ENCODE measurements at places on chromosomes 5 and 9. TPM values are rescaled to one million over a fixed set of nuclear protein-coding genes. Genes with fewer than 3 reads are reported as not detected.

Gene PCDHB4
- 6.0 TPM for total RNA-seq

DNA sequence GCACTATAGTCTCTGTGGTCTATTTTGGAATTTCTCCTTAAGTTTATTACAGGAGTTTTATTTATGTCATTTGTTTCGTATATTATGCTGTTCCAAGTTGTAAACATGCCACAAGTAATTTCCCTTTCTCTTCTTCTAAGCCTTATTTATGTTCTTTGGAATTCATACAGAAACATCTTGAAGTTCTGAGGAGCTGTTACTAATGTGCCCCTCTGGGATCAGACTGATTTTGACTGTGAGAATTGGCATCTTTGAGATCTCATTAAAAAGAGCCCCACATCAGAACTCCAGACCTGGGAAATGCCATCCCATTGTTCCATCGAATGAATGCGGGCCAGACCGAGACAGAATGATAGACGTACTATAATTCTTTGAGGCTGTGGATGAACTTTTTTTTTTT is 138.8 kb upstream of the CD180 start:
- no peak for DNase-seq

GRCh38 chr9:92738661-92739081 is 26.0 kb downstream of the BICD2 start:
- DNase-seq, result no peak

DNA sequence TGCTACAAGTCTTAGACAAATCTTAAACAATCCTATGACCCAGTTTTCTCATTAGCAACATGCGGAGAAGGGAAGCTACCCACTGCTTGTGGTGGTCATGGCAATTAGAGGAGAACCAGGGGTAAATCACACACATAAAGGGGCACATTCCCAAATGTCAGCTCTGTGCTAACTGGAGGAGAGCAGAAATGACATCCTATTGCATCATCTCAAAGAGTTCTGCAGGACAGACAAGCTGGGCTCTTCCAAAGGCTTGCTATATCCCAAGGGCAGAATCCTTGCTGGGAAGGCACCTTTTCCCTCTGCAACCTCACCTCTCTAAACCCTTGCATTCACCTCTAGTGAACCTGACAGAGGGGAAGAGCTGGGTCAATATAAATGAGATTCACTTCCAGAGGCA is 17.0 kb upstream of the WWC1 start:
- DNase-seq, result no peak

- DNase-seq, result no peak
These were observed 191.5 kb downstream of the FBXL7 start for GRCh38 chr5:15691521-15691920.

Gene CAPSL
- 0.64 TPM for total RNA-seq

DNA sequence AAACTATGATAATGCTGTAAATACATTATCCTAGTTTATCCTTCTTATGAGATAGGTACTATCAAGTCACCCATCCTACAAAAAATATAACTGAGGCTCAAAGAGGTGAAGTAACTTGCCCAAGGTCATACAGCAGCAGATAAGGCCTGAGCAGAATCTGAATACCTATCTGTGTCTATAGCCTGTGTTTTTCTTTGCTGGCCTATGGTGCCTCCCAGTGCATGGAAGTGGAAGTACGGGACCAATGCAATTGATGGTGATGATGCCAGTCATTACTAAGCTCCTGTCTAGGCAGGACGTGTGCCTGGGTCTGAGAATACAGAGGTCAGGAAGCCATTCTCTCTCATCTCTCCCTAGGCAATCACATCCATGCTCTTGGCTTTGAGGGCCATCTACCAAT is 67.8 kb downstream of the FAT2 start:
- peak; percentile 63 for DNase-seq

Gene RGS7BP
- total RNA-seq, result 16.2 TPM

Gene CYSRT1
- total RNA-seq, result 0.45 TPM
